ENCODE measurements at places on chromosomes 3 and 15.
A peak's percentile ranks its signal among the peaks of the same experiment; 100 is the strongest.

DNA sequence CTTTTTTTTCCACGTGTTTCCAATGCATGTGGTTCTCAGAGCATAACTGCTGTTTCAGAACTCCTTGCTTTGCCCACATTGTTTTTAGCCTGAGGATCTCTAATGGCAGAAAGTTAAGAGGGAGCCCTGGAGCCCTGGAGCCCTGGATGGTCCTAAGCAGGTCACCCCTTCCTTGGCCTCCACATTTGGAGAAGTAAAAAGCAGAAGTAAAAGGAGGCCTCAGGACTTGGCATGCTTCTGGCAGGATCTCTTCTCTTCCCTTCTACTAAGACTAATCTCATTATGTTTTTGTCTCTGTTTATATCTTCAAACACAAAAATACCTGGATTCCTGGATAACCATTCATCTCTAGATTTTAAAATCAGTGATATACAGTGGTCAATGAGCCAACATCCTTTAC is 50.1 kb downstream of the P2RY1 start:
- H3K27ac ChIP-seq: no peak overlapping the region
- DNase-seq: no peak
- H3K4me3 ChIP-seq: no peak overlapping the region
- H3K27me3 ChIP-seq: no peaks in the 10 kb centered on the region

- no peak for DNase-seq
- H3K4me1 ChIP-seq: peaks cover 29% of the 10 kb centered on the region
- no peaks in the 10 kb centered on the region for H3K36me3 ChIP-seq
- no peak overlapping the region for H3K4me3 ChIP-seq
Measured at GRCh38 chr3:177928172-177928873, 607.9 kb upstream of the KCNMB2 start.

GRCh38 chr3:160921020-160921635 is 165.1 kb downstream of the PPM1L start:
- peaks cover 6% of the 10 kb centered on the region for H3K4me1 ChIP-seq
- H3K4me3 ChIP-seq: no peak overlapping the region
- no peak overlapping the region for H3K27ac ChIP-seq
- no peaks in the 10 kb centered on the region for H3K27me3 ChIP-seq
- peak; percentile 27 for DNase-seq

DNA sequence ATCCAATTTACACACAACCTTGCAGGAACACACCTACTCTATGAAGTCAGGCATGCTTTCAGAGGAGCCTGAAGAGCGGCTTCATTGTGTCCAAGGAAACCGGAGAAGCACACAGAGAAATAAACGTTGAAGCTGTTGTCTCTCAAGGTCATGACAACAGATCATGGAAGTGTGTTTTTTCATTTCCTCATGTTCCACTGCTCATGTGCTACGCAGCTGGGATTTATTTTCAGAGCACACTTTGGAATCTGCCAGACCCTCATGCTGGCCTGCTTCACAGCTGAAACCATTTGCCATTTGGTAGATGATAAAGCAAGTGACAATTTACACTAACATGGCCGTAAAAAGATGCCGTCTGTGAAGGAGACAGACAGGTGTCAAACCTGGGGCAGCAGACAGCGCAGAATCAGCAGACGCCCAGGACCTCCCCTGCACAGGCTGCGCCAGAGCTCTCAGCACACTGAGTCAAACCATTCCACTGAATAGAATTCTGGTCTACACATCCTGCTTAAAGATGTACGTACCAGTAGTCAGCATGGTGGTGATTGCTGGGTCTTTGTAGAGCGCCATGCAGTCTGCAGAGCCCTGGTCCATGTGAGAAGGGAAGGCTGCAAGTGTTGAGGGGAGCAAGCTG is 99.3 kb downstream of the ARNT2 start:
- H3K4me3 ChIP-seq: no peak overlapping the region
- no peaks in the 10 kb centered on the region for H3K27me3 ChIP-seq
- H3K36me3 ChIP-seq: no peaks in the 10 kb centered on the region
- H3K4me1 ChIP-seq: no peaks in the 10 kb centered on the region
- H3K27ac ChIP-seq: no peak overlapping the region

- no peak for DNase-seq
- no peaks in the 10 kb centered on the region for H3K4me1 ChIP-seq
- H3K36me3 ChIP-seq: peaks cover 7% of the 10 kb centered on the region
Measured at GRCh38 chr15:57237301-57237642, 139.0 kb upstream of the CGNL1 start.

DNA sequence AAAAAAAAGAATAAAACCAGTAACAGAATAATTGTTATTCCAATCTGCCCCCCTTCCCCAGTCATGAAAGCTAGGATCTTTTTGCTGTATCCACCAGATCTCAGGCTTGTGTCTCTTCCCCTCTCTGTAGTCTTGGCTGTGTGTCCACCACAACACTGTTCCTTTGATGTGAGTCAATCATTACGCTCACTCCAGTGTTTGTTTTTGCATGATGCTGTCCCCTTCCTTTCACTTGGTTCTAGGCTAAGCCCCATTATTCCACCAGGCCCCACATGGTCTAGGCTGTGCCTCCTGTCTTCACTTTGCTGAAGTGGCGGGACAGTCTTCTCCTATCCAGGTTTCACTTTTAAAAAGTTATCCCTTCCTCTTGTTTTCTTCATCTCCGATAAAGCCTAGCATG is 13.6 kb downstream of the ACKR2 start:
- H3K27ac ChIP-seq: no peak overlapping the region
- peaks cover 18% of the 10 kb centered on the region for H3K4me1 ChIP-seq
- DNase-seq: no peak
- no peaks in the 10 kb centered on the region for H3K36me3 ChIP-seq

DNA sequence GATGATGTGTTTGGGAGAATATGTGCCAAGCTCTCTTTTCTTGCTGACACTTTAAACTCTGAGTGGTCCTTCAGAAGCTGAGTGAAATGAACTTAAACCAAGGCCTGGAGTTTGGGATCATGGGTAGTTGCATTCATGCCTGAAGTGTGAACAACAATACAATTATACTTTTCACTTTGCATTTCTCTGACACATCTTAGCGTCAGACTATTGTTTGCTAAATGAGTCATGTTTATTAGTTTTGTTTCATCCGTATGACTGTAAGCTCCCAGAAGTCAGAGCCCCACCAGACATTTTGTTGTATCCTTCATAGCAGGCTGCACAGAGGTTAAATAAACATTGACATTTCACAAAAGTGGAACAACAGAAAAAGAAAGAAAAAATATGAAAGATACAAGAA is 542.6 kb downstream of the TUSC7 start:
- no peaks in the 10 kb centered on the region for H3K27me3 ChIP-seq
- DNase-seq: no peak
- no peak overlapping the region for H3K4me3 ChIP-seq
- H3K27ac ChIP-seq: no peak overlapping the region
- no peaks in the 10 kb centered on the region for H3K36me3 ChIP-seq

- no peak for DNase-seq
- peaks cover 16% of the 10 kb centered on the region for H3K4me1 ChIP-seq
- no peak overlapping the region for H3K4me3 ChIP-seq
- no peaks in the 10 kb centered on the region for H3K36me3 ChIP-seq
Measured at GRCh38 chr3:46627078-46627477, 14.8 kb downstream of the FAM240A start.

GRCh38 chr15:92667287-92667904 is 11.8 kb upstream of the FAM174B start:
- no peaks in the 10 kb centered on the region for H3K27me3 ChIP-seq
- H3K4me3 ChIP-seq: no peak overlapping the region
- H3K27ac ChIP-seq: peak overlapping the region; percentile 81
- peaks cover 32% of the 10 kb centered on the region for H3K4me1 ChIP-seq

GRCh38 chr3:169710619-169711018 is 47.1 kb upstream of the MECOM start:
- no peaks in the 10 kb centered on the region for H3K36me3 ChIP-seq
- no peak overlapping the region for H3K4me3 ChIP-seq
- no peak for DNase-seq
- no peaks in the 10 kb centered on the region for H3K4me1 ChIP-seq
- H3K27ac ChIP-seq: no peak overlapping the region

GRCh38 chr3:195036974-195037373 is 234.0 kb downstream of the XXYLT1 start:
- H3K27me3 ChIP-seq: no peaks in the 10 kb centered on the region
- H3K4me3 ChIP-seq: no peak overlapping the region
- H3K27ac ChIP-seq: no peak overlapping the region
- no peaks in the 10 kb centered on the region for H3K36me3 ChIP-seq
- peaks cover 11% of the 10 kb centered on the region for H3K4me1 ChIP-seq

GRCh38 chr3:32421991-32422859 is 30.6 kb downstream of the CMTM7 start:
- no peaks in the 10 kb centered on the region for H3K36me3 ChIP-seq
- H3K27me3 ChIP-seq: no peaks in the 10 kb centered on the region
- no peak overlapping the region for H3K4me3 ChIP-seq
- H3K27ac ChIP-seq: peak overlapping the region; percentile 98
- peaks cover 56% of the 10 kb centered on the region for H3K4me1 ChIP-seq
- peak; percentile 98 for DNase-seq

DNA sequence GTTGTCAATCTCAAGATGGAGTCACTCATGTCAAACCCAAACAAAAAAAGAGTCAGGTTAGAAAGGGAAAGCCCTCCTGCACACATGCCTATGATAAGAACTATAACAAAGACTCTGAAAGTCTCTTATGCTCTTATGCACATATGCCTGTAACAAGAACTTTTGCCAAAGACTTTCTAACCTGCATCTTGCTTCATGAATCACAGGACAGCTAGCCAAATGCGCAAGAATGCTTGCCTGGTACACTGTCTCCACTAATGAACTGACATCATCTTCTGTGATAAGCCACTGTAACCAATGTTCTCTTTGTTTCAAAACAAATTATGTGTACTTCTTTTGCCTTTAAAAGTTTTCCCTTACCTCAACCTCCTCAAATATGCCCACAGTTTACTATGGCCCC is 18.2 kb upstream of the EHHADH start:
- no peaks in the 10 kb centered on the region for H3K36me3 ChIP-seq
- H3K27me3 ChIP-seq: no peaks in the 10 kb centered on the region
- no peak overlapping the region for H3K4me3 ChIP-seq
- no peaks in the 10 kb centered on the region for H3K4me1 ChIP-seq

- peaks cover 21% of the 10 kb centered on the region for H3K4me1 ChIP-seq
- H3K36me3 ChIP-seq: no peaks in the 10 kb centered on the region
- peak; percentile 56 for DNase-seq
- H3K4me3 ChIP-seq: peak overlapping the region; percentile 78
- H3K27me3 ChIP-seq: no peaks in the 10 kb centered on the region
- peak overlapping the region; percentile 96 for H3K27ac ChIP-seq
Measured at GRCh38 chr15:58748852-58749531, 515 bp downstream of the ADAM10 start.

DNA sequence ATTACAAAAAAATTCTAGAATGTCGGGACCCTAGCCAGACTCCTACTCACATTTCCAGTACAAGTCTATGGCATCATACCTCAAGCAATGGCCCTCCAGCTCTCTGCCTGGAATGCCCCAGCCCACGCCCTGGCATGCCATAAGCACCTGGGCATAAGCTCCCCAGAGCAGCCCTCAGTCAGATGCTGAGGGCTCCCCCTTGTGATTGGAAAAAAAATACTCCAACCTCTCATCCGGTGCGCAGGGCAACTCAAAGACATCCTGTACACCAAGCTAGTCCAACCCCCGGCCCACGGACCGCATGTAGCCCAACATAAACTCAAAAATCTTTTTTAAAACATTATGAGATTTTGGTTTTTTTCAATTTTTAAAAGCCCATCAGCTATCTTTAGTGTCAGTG is 115.4 kb downstream of the NEK10 start:
- no peak overlapping the region for H3K27ac ChIP-seq
- no peak overlapping the region for H3K4me3 ChIP-seq
- DNase-seq: no peak
- H3K36me3 ChIP-seq: no peaks in the 10 kb centered on the region
- H3K27me3 ChIP-seq: no peaks in the 10 kb centered on the region

GRCh38 chr15:63827113-63827512 is 6.6 kb downstream of the HERC1 start:
- no peak overlapping the region for H3K4me3 ChIP-seq
- peak overlapping the region; percentile 15 for H3K27ac ChIP-seq
- peaks cover under 1% of the 10 kb centered on the region for H3K4me1 ChIP-seq
- H3K36me3 ChIP-seq: no peaks in the 10 kb centered on the region
- H3K27me3 ChIP-seq: no peaks in the 10 kb centered on the region

GRCh38 chr15:74420193-74420905 is 13.4 kb downstream of the SEMA7A start:
- H3K4me1 ChIP-seq: no peaks in the 10 kb centered on the region
- H3K27me3 ChIP-seq: no peaks in the 10 kb centered on the region
- no peak overlapping the region for H3K4me3 ChIP-seq
- no peak for DNase-seq

DNA sequence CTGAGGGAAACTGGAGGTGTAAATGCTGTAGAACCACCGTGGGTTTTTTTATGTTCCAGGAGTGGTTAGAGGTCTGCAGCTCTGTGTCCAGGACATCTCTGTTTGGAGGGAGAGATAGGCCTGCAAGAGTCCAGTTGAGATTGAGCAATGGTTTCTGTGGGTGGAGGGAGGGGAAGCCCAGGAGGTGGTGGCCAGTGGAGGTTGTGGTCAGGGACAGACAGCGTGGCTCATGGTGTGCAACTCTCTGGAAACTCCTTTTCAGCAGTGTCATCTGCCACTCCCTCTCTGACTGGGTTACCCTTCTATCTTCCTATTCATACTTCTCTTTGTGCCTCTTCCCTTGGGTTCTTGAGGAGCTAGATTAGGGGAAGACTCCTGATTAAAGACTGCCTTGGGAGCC is 9.6 kb downstream of the XCR1 start:
- no peaks in the 10 kb centered on the region for H3K27me3 ChIP-seq
- no peak overlapping the region for H3K27ac ChIP-seq
- H3K4me1 ChIP-seq: no peaks in the 10 kb centered on the region
- no peak for DNase-seq
- no peak overlapping the region for H3K4me3 ChIP-seq

GRCh38 chr3:32685543-32686185 is 676 bp downstream of the CNOT10 start:
- H3K4me3 ChIP-seq: peak overlapping the region; percentile 33
- H3K27me3 ChIP-seq: no peaks in the 10 kb centered on the region
- H3K27ac ChIP-seq: peak overlapping the region; percentile 76
- DNase-seq: peak; percentile 3

GRCh38 chr15:63274427-63274826 is 3.0 kb upstream of the APH1B start:
- H3K4me1 ChIP-seq: peaks cover 4% of the 10 kb centered on the region
- H3K27ac ChIP-seq: no peak overlapping the region
- no peak for DNase-seq
- no peak overlapping the region for H3K4me3 ChIP-seq
- H3K27me3 ChIP-seq: no peaks in the 10 kb centered on the region

GRCh38 chr3:185760088-185760487 is 64.8 kb downstream of the IGF2BP2 start:
- no peaks in the 10 kb centered on the region for H3K27me3 ChIP-seq
- no peak overlapping the region for H3K4me3 ChIP-seq
- H3K27ac ChIP-seq: no peak overlapping the region
- H3K36me3 ChIP-seq: no peaks in the 10 kb centered on the region

DNA sequence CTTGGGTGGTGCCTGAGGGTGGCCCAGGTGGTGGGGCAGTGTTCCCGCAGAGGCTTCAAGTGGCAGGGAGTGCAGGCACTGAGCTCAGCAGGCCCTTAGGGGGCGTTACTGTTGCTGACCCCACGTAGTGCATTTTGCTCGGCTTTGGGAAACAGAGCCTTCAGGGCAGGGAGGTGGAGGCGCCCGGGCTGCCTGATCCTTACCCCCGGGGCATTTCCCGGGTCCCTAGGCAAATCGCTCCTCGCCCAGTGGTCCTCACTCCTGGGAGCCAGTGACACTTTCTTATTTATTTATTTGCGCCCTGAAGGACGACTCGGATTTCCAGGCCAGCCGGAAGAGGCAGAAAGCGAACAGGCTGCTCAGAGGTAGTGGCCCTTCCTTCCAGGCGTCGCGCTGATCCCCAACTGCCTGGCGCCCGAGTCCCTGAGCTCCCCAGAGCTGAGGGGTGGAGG is 10.1 kb upstream of the FOXB1 start:
- DNase-seq: no peak
- H3K36me3 ChIP-seq: no peaks in the 10 kb centered on the region
- peaks cover 68% of the 10 kb centered on the region for H3K27me3 ChIP-seq
- H3K27ac ChIP-seq: no peak overlapping the region
